Mesenteric fat pad (tissue), 1 donor: ENCODE measurements at places on chromosomes 13 and 19.

GRCh38 chr13:107738004-107738403, 477.3 kb downstream of the LIG4 start:
- no peak for DNase-seq

GRCh38 chr19:49847731-49848696, 2.9 kb upstream of the PTOV1 start:
- DNase-seq = no peak

- no peak for DNase-seq
Observed at GRCh38 chr13:45896285-45896684, 44.7 kb upstream of the SIAH3 start.

DNA sequence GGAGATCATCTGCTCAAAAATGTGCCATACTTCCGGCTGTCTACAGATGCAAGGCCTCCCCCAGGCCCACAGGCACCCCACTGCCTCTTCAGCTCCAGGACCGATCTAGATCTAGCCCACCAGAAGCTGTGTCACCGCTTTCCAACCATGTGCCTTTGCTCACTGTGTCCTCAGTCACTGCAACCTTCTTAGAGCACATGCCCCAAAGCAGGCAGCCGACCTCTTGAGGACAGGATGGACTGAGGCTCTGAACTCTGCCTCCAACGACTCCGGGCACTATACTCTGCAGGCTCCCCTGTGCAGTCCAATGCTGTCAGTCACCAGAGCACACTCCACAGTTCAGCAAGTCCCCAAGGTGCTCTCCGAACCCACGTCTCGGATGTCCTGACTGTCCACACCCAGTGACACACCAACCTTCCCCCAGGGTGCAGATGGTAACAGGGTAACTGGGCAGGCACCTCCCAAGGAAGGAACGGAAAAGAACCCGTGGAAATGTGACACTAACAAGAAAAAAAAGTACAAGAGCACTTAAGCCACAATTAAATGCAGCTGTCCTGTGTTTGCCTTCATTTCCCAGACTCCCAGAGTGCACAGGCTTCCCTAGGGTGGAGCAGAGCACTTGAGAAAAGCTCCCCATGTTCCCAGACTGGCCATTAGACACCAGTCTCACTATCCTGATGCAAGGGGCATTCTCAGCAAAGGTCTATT, 4.8 kb downstream of the STK24 start:
- DNase-seq = no peak

GRCh38 chr19:15368798-15369593, 10.6 kb downstream of the AKAP8 start:
- no peak for DNase-seq

- no peak for DNase-seq
Observed at GRCh38 chr13:94093652-94094315, 385.7 kb downstream of the DCT start.

- no peak for DNase-seq
Observed at GRCh38 chr13:64471916-64472315, 2758.2 kb downstream of the PCDH9 start.

GRCh38 chr19:19737559-19738332, 4.8 kb upstream of the ZNF14 start:
- no peak for DNase-seq

DNA sequence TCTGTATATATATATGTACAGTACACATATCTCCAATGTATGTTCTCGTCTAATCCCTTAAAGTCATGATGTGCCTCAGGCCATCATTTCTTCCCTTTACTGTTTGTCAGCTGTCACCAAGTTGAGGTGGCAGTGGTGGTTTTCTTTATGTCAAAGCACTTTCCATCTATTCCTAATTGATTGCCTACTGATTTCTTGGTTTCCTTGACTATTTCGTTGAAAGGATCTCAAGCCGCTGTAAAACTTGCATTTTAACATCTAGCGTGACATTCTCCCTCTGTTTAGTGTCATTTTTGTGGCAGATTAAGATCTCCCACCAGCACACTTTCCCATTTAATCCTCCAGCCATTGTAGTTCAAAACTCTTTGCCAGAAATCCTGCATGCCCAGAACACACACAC, 25.0 kb upstream of the SPART start:
- DNase-seq = no peak
